Neural crest cell (in vitro differentiated cells): ENCODE measurements at places on chromosomes 11 and 22. TPM values are rescaled to one million over a fixed set of nuclear protein-coding genes. Genes with fewer than 3 reads are reported as not detected.

Gene SLN
- not detected in 2 replicates for total RNA-seq

Gene CHST1
- total RNA-seq, result 1.1 and 1.3 TPM in 2 replicates

- no peak for DNase-seq
Observed at GRCh38 chr11:12160680-12161079, 50.3 kb downstream of the MICAL2 start.

DNA sequence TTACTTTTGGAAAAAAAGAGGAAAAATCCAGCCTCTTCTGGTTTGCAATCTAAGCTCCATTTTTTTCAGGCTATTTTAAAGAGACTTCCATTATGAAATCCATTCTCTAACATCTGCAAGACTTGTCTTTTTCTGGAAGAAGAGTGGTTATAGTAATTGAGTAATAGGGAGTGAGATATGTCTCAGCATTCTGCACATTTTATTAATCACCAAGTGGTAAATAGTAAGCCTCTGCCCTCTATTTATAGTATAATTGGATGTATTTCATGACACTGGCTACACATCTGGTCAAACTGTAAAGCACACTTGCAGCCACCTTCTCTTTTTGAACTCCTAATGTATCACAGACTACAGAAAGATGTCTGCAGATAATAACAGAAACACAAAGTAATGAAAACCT is 391.1 kb downstream of the ETS1 start:
- DNase-seq, result no peak

DNA sequence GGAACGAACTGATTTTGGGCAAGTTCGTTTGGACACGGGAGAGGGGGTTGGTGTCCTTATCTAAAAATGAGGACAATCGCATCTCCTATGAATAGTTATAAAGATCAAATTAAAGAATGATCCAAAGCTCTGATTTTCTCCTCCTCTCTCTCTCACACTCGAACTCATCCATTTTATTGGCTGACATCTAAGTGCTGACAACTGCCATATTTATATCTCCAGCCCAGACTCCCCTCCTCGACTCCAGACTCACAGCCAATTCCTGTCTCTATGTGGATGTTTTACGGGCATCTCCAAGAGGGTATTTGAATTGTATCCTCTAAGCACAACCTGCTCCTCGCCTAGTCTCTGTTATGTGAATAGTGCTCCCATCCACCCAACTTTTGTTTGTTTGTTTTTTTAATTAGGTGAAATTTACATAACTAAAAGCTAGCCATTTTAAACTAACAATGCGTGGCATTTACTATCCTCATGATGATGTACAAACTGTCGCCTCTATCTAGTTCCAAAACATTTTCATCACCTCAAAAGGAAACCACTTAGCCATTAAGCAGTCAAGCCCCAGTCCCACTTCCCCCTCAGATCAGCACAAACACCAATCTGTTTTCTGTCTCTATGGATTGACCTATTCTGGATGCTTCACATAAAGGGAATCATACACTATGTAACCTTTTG is 4.0 kb downstream of the SYN3 start:
- DNase-seq, result no peak

GRCh38 chr11:133306019-133306418 is 226.3 kb downstream of the OPCML start:
- DNase-seq, result no peak

GRCh38 chr11:129317571-129317970 is 58.1 kb upstream of the BARX2 start:
- DNase-seq, result no peak
